Cortex of kidney (tissue), 1 donor: ENCODE measurements at places on chromosomes 13 and 19.

GRCh38 chr19:17579661-17580244 is 24.3 kb downstream of the COLGALT1 start:
- DNase-seq = no peak

GRCh38 chr13:51907040-51907732 is 45.4 kb downstream of the CCDC70 start:
- DNase-seq = no peak

DNA sequence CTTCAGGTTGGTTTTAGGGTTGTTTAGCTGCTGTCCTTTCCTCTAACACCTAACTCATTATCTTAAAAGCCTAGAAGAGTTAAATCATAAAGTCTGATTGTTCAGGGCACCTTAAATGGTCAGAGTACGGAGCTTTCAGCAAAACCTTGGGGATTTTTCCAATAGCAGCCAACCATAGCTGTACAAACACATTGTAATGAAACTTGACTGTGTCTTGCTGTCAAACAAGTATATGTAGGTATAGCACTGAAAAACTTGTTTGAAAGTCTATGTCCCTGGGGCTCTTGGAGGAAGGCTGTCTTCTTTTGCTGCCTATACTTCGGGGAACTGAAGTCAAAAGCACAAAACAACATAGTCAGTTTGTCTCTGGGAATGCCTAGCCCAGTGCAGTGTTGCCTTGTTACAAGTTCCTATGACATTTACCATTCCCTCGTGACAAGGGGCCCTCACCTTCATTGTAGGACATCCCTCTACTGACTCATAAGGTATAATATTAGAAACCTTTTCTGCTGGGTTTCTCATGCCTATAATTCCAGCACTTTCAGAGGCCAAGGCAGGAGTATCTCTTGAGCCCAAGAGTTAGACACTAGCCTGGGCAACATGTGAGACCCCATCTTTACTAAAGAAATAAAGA is 474.5 kb upstream of the NBEA start:
- no peak for DNase-seq

- DNase-seq = no peak
Observed at GRCh38 chr13:50267917-50268316, 252.7 kb downstream of the KCNRG start.

GRCh38 chr13:43764349-43764748 is 22.4 kb downstream of the ENOX1 start:
- no peak for DNase-seq

DNA sequence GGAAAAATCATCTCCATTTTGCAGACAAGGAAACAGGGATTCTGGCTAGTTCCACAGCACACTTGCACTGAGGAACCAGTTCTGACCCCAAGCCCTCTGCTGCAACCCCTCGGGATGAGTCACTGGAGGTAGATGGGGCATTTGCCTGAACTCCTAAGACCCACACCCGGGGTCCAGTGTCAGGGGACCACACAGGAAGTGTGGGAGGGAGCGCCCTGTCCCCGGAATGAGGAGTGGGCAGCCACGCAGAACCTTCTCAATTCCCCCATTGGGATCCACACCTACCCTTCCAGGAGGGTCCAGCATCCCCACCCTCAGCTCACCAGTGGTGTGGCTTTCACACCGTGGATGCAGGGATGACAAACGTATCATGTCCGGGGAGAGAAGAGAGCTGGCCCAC is 62.7 kb downstream of the TSHZ3 start:
- no peak for DNase-seq

- DNase-seq = no peak
Observed at GRCh38 chr13:43484432-43485225, 302.1 kb downstream of the ENOX1 start.

DNA sequence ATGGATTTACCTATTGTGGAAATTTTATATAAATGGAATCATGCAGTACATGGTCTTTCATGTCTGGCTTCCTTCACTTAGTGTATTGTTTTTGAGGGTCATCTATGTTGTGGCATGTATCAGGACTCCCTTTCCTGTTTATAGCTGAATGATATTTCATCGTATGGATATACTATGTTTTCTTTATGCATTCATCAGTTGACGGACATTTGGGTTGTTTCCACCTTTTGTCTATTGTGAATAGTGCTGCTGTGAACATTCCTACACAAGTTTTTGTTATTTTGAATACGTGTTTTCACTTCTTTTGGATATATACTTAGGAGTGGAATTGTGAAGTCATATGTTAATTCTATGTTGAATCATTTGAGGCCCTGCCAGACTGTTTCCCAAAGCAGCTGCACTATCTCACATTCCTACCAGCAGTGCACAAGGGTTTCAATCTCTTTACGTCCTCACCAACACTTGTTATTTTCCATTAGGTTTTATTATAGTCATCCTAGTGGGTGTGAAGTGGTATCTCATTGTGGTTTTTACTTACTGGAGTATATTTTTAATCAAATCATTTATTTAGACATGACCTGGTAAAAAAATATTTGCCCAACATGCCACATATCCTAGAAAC is 262.7 kb downstream of the DLEU7 start:
- no peak for DNase-seq

- DNase-seq = no peak
Observed at GRCh38 chr19:6091771-6092291, 18.5 kb downstream of the RFX2 start.

DNA sequence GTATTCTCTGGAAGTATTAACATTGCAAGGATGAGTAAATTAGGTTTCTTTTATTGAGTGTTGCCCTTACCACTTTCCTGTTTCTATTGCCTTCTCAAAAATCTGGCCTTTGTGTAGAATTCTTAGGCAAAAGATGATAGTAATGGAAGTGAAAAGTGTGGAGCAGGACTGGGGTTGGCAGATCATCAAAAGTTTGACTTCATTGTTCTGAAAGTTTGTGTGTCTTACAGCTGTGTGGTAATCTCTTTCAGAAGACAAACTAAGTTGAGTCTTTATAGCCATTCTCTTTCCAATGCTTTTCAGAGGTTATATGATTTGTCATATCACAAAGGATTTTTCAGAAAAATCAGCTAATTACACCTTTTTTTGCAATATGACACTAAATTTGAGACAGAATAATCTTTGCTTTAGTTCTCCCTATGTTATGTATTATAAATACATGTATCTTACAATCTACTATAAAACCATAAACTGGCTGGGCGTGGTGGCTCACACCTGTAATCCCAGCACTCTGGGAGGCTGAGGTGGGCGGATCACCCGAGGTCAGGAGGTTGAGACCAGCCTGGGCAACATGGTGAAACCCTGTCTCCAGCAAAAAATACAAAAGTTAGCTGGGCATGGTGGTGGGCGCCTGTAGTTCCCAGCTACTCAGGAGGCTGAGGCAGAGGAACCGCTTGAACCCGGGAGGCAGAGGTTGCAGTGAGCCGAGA is 8.7 kb upstream of the KCNRG start:
- no peak for DNase-seq

GRCh38 chr13:99823961-99824360 is 147.6 kb downstream of the ZIC5 start:
- no peak for DNase-seq

DNA sequence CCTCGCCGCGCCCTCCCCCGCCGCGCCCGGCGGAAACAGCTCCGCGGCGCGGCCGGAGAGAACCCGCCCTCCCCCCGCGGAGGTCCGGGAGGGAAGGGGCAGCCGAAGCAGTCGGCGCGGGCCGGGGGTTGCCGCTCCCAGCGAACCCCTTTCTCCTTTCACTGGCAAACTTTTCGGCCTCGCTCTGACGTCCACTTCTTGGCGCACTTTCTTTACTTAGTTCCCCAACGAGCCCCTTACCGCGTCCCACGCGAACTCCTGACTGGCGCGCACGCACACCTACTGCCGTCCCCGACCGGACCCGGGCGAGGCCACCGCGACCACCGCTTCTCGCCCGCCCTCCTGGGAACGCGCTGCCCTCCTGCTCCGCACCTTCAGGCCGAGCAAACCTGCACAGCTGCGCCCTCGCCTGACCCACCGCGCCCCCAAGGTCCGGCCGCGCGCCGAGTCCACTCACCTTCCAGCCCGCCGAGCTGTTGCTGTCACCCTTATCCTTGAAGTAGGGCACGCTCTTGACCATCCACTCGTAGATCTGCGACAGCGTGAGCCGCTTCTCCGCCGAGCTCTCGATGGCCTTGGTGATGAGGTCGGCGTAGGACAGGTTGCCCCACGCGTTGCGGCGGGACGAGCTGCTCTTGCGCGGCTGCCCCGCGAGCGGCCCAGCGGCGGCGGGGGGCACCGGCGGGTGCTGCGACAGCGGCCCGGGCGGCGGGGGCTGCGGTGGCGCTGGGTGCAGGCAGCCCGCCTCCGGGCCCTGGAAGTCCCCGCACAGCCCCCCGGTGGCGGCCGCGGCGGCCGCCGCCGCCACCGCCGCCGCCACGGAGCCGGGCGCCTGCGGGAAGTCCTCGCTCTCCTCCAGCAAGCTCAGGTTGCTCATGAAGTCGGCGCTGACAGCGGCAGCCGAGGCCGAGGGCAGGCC is 1.1 kb downstream of the FOXO1 start:
- no peak for DNase-seq

- DNase-seq = no peak
Observed at GRCh38 chr19:290372-291005, 714 bp downstream of the PLPP2 start.

GRCh38 chr19:44666852-44667556 is 4.3 kb upstream of the CEACAM19 start:
- no peak for DNase-seq

DNA sequence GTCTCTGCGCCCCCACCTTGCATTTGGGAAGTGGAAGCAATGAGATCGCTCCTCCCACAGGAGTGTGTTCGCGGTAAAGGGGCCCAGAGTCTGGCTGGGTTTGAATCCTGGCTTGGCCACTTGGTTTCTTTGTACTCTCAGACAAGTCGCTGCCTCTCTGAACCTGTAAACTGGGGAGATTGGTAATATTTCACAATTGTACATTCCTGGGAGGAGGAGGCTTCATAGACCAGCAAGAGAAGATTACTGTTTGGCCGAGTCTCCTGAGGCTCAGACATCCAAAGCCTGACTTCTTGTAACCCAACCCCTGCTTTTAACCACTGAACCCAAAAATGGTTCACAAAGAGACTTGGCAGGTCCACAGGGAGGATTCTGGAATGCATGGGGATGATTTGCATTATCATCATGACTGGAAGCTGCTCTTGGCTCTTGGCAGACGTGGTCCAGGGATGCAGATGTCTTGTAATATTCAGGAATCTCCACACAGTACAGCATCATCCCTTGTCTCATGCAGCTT is 13.6 kb upstream of the STRN4 start:
- no peak for DNase-seq

DNA sequence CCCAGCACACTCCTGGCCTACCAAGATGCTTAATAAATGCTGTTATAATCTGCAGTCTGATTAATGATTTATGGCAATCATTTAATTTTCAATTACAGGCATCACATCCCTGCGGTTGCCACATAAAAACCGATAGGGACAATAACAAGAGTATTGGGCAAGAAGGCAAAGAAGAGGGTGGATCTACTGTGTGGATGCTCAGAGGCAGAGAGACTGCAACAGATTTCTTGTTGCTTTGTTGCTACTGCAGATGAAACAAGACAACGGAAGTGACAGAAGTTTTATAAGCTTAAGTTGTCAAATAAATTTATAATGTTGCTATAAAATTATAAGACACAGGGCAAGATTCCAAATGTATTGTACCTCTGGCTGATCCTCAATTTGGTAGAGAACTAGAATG is 154.8 kb downstream of the ABCC4 start:
- no peak for DNase-seq

DNA sequence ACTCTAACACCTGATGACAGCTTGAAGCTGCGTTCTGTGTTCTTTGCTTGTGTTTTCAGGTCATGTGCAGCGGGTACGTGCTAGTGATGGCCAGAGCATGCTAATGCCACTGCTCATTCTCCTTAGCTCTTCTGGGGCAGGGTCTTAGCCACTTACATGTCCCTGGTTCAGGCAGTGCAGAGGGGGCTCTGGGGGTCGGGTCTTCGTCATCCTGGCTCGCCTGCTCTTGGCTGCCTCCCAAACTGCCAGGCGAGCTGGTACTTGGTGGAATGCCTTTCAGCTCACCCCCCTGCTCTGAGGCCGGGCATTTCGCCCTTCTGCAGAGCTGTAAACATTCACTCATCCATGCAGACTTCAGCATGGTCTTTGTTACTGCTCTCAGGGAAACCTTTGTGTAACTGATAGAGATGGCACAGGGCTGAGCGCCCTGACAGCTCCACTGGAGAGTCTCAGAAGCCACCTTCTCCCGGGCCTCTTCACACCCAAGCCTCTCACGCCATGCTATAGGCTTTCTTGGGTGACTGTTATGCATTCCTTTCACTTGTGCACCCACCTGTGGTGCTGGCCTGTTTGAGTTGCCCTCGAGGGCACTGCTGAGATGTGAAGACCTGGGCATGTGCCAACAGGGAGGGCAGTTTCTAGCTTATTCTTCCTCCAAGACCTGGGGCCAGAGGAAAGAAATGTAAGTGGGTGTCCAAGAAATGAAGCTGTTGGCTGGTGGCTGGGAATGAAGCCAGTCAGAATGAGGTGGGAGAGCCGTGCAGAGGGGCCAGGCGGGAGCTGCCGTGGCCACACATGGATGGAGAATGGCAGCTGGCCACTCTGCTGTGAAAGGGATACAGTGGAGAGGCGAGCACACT is 24.4 kb downstream of the FAM124A start:
- DNase-seq = no peak

GRCh38 chr13:111903143-111903542 is 163.8 kb upstream of the SOX1 start:
- no peak for DNase-seq

- no peak for DNase-seq
Observed at GRCh38 chr13:46804391-46804815, 7.4 kb upstream of the ESD start.

- DNase-seq = no peak
Observed at GRCh38 chr19:3094601-3095440, 659 bp downstream of the GNA11 start.

- DNase-seq = no peak
Observed at GRCh38 chr13:97434397-97435201, 630 bp downstream of the RAP2A start.

DNA sequence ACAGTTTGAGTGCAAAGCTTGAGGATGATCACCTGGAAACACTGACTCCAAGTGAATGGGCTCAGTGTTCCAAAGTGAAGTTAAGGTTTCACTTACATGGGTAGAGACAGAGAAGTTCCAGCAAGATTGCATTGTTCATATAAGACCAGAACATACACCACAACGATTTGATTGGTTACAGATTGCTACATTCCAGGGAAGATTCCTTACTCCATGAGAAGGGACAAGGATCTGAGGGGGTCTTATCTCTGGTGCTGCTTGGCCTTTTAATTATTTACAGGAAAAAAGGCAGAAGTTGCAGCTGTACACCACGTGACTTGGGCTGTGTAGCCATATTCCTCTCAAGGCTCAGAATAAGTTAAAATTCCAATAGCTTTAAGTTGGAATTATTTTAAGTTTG is 12.3 kb downstream of the WDFY2 start:
- DNase-seq = no peak

DNA sequence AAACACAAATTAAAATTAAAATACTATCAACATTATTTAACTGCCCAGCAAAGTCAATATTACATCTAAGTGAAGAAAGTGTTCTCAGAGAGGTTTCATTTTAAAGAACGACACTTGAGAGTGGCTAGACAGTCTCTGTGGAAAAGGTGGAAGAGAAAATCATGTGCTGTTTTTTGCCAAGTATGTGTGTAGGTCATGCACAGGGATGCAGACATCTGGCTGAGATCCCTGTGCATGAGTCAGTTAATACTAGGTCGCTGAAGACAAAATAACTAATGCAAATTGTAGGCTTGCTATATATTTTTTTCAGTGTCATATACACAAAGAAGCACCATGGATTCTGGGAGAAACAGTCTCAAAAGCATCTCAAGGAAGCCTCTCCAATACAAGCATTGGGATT is 44.3 kb upstream of the ENOX1 start:
- DNase-seq = no peak

GRCh38 chr13:71477735-71478134 is 389.3 kb downstream of the DACH1 start:
- no peak for DNase-seq
